ENCODE measurements at places on chromosomes 1 and 21.

DNA sequence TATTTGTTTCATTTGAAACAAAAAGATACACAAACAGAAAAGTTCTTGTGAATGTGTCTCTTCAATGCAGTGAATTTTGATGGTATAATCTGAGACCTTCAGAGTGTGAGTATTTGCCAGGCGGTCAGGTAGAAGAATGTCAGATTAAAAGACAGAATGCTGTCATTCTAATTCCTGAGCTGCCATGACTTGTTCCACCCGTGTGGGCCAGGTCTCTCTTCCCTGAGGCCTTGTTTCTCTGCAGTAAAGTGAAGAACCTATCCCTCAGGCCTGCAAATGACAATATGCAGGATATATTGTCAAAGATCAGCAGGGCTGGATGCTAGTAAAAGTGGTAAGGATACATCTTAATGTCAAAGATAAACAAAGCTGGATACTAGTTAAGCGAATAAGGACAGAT is 111.4 kb downstream of the ZP4 start:
- no peak for DNase-seq

GRCh38 chr1:30904962-30905335 is 3.6 kb downstream of the SDC3 start:
- peak; percentile 5 for DNase-seq

DNA sequence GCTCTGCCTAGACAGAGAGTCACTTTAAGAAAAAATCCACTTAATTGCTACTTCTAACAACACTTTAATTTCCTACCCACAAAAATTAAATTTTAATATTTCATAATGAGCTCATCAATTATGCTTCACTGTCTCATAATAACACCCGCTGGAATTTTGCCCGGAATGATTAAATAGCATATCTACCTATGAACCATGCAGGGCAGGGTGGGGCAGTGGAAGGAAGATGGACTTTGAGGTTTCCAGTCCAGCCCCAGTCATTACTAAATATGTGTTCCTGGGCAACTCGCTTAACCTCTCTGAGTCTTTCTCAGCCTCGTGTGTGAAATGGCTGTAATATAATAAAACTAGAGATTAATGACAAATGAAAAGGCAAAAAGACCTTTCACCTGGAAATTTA is 32.8 kb upstream of the SLC45A1 start:
- no peak for DNase-seq

GRCh38 chr1:198201956-198202784 is 45.4 kb downstream of the NEK7 start:
- no peak for DNase-seq

GRCh38 chr1:77434967-77435366 is 153.1 kb downstream of the AK5 start:
- DNase-seq = no peak

GRCh38 chr1:59265622-59266021 is 31.3 kb upstream of the FGGY start:
- DNase-seq = no peak

GRCh38 chr1:43836267-43836951 is 97.2 kb upstream of the ARTN start:
- peak; percentile 60 for DNase-seq

DNA sequence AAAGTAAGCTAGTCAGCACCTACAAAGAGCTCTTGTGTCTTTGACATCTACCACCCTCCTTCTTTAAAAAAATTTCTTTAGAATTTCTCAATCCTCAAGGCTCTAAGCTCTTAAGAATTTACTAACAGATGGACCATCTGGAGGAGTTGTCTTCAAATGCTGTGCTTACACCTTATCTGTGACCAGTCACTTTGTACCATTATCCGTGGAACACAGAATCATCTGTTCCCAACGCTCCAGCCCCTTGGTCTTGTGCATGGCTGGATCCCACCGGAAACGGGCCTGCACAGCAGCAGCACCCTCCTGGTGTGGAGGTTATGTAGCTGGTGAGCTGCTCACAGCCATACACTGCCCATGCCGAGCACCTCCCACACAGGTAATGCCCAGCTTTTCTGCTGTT is 89.0 kb downstream of the TBX19 start:
- no peak for DNase-seq

DNA sequence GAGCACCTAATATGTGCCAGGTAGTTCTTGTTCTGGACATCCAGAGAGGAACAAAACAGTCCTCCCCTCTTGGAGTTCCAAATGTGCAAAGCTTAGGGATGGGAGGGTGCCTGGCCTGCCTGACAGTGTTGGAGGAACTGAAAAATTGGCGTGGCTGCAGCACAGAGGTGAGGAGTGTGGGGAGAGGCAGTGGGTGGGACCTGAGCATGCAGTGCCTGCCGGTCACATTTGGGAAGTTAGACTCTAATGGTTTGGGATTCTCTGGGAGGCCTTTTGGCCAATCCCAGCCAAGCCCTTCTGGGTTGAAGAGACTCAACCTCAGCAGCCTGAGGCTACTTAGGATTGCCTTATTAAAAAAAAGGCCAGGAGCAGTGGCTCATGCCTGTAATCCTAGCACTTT is 2.3 kb upstream of the TCEA3 start:
- no peak for DNase-seq

DNA sequence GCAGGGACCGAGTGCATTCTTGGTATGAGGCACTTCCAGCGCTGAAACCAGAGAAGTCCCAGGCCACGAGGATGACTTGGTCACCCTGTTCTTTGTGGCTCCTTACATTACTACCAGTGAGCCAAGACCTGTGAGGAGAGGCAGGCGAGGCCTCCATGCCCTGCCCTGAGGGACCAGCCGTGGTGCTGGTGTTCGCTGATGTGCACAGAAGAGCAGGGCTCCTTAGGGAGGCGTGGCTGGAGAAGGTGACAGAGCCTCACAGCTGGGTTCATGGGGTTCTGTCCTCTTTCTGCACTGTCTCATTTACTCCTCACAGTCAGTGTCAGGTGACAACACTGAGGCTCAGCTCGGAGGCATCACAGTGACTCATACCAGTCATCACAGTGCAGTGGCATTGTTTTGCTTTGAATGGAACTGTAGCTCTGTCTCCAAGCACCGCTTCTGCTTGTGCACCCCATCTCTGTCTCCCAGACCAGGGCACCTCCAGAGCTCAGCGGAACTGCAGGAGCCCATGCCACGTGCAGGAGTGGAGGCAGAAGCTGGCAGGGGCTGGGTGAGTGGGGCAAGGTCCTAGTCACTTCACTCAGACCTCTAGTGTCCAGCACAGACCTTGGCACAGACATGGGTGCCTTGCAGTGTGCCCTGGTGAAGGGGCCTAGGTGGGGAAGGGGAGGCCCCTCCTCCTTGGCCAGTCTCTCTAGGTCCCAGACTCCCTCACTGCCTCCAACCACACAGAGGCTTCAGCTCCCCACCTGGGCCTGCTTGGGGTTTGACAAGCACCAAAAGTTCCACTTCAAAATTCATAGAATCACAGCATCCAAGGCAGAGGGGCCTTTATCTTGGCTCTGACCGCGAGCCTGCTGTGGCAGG is 310.9 kb downstream of the MATN1 start:
- DNase-seq = no peak

GRCh38 chr1:201089596-201089995 is 22.6 kb downstream of the CACNA1S start:
- no peak for DNase-seq

GRCh38 chr1:58783090-58783992 is 506 bp downstream of the JUN start:
- DNase-seq = peak; percentile 67

DNA sequence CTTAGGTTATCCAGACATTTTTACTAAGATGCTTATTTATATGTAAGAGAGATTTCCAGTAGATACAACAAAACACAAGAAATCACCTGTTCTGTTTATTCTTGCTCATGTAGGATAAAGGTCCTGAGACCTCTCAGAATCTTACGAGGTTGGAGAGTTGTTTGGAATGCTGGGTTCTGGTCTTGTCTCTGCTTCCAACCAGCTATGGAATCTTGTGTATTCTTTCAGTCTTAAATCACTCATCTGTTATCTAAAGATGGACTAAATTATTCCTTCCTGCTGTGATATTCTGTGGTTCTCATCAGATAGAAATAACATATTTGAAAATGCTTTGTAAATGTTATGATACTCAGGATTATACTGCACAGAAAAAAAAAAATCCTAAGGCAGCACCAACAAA is 21.3 kb downstream of the GNAT2 start:
- DNase-seq = no peak

DNA sequence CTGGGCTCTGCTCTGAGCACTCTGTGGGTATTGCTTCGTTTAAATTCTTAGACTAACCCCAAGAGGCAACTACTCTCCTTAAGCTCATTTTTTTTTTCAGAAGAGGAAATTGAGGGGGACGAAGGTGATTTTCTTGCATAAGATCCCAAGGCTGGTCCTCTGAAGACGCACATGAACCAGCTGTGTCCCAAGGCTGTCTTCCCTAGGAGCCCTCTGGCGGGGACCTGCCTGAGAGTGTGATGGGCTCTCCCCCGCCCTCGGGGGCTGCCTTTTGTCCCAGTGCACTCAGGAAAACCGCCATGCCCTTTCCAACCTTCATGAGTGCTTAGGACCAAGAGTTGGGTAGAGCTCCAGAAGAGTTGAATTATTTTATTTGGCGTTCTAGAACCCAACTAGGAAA is 21.7 kb downstream of the UMODL1 start:
- DNase-seq = peak; percentile 22

GRCh38 chr1:145990249-145990855 is 6.0 kb downstream of the TXNIP start:
- DNase-seq = no peak

DNA sequence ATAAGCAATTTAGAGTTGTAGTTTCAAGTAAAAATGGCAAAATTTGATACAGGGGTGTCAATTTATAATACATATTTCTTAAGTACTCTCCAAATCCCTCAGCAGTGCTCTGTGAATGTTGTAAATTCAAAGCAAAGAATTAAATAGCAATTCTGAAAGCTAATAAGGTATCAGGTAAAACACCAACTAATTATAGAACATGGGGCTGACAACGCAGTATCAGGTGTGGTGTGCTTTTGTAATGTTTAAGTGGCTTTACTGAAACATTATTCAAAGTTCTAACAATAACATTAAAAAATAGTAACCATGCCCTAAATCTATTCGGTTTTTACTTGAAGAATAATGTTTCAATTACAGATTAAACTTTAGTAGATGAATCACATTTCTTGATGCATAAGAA is 1271.2 kb upstream of the ADGRL2 start:
- DNase-seq = no peak

DNA sequence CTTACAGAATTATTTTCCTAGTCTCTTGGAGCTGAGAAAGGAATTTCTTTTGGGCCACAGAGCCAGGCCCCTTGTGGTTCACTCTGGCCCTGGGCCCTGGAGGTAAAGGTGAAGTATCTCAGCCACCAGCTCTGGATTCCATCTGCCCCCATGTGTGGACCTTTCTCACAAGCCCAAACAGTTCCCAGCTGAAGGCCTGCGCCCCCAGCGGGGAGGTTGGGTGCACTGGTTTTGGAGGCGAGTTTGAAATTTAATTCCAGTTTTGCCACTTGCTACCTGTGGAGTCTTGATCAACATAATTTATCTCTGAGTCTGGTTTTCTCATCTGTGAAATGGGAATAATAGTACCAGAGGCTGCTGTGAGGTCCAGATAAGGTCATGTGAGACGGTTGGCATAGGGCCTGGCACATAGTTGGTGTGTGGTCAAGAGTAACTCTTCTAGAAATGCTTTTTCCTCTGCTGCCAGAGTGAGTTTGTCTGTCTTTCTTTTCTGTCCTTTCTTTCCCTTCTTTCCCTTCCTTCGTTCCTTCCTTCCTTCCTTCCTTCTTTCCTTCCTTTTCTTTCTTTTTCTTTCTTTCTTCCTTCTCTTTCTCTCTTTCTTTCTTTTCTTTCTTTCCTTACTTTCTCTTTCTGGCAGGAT is 6.1 kb downstream of the AGTRAP start:
- DNase-seq = no peak

- DNase-seq = peak; percentile 72
Measured at GRCh38 chr1:225845571-225846259, 35.8 kb downstream of the EPHX1 start.

DNA sequence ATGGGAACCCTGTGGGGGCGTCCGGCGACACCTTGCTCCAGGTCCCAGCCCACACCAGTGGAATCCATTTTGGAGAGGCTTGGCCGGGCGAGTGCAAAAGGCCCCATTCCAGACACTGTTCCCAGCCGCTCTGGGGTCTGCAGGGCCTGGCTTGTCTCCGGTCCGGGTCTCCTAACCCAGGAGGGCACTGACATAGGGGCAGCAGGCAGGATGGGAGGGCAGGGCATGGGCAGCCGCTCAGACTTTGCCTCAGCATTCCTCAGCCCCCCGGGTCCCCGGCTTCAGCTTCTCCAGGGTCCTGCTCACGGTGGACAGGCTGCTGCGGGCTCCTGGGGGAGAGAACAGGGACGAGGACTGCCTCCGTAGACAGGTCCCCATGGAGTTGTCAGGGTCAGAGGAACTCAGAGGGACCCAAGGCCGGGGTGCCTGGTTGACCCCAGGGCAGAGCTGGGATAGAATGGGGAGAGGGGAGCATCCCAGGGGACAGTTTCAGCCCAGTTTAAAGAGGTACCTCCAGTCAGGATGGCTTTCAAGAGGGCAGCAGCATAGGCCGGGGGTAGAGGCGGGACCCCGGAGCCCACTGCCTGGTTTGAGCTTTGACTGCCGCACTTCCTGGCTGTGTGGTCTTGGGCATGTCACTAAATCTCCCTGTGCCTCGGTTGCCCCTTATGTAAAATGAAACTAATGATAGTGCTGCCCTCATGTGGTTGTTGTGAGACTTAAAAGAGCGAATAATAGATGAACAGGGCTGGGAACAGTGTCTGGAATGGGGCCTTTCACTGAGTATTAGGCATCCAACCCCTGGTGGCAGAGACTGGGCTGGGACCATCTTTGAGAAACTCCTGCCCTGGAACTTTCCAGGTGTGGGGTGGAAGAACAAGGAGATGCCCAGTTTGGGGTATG is 3.7 kb downstream of the KNCN start:
- DNase-seq = no peak

- no peak for DNase-seq
Measured at GRCh38 chr1:55155522-55155921, 59.6 kb downstream of the USP24 start.

DNA sequence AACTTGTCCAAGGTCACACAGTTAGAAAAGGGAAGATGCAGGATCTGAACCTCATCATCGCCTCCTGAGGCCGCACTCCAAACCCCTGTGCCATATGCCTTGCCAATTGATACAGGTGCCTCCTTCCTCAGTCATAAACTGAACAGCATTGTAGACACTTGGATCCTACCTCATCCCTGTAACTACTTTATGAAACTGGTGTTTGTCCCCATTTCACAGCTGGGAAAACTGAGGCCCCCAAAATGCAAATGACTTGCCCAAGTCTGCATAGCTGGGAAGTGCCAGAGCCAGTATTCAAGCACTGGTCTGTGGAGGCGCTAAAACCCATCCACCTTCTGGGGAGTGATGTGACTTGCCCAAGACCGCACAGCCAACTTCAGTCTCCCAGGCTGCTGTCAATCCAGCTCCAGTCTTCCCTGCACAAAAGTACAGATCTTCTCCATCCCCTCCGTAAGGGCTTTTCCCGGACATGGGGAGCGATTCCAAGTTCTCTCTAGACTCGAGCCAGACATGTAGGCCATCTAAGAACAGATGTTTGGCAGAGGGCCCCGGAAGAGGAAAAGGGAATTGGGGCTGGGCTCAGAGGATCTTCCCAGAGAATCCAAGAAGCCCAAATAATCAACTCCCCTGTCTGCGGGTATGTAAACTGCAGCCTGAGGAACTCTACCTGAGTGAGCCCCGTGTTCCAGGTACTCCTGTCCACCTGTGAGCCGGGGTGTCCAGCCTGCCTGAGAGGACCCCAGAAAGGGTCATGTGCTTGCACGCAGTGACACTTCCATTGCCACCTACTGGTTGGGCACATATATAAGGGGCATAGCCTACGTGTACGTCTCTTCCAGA is 60.5 kb downstream of the SYT2 start:
- DNase-seq = no peak

Data from left lung (tissue), 14 donors.